ENCODE measurements at places on chromosomes 4 and X. TPM values are rescaled to one million over a fixed set of nuclear protein-coding genes. Genes with fewer than 3 reads are reported as not detected.

DNA sequence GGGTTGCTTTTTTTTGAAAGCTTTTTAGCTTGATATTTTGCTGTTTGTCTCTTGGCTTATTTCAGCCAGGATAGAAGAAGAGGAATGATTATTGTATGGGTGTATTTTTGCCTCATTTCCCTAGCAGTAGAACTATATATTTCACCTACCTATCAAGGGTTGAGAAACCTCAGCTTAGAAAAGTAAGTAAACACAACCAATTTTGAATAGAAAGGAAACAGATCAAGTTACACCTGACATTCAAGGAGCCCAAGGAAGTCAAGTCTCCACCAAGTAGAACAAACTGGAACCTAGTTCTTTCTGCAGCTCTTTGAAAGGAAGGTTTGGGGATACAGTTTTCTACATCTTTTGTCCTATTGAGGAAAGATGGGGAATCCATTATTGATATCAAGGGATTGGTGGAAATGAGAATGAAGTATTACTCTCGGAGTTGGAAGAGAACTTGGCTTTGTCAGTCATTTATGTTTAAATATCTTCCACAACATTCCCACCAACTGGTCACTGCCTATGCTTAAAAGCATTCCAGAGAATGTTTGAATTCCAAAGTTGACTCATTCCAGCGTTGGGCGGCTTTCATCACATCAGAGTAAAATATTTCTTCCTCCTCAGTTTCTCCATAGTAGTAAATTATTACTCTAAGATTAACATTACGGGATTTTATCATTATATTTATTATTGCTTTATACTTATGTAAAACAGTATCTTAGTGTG lies 207.8 kb upstream of the CNKSR2 start:
- H3K4me3 ChIP-seq = no peak overlapping the region
- no peak overlapping the region for H3K27ac ChIP-seq
- no peak for DNase-seq
- H3K36me3 ChIP-seq = no peaks in the 10 kb centered on the region
- no peaks in the 10 kb centered on the region for H3K27me3 ChIP-seq

The GYPA gene
- total RNA-seq = not detected

DNA sequence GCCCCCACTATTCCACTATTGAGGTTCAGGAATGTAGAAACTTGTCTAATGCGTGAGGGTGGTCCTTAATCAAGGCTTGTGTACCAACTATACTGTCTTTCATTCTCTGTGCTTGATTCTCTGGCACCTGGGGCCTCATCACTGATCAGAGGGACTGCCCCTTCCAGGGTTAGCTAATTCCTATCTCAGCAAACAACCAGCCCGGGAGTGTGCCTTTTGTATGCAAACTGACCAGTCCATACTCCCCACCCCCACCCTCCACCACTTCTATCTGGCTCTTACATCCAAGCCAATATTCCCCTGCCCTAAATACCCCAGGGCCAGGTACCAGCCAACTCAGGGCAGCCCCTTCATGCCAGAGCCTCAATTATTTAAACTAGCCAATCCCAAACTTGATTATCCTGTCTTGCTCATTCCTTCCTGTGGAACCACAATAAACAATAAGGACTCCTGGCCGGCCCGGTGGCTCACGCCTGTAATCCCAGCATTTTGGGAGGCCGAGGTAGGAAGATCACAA lies 59.3 kb downstream of the FTHL17 start:
- no peak overlapping the region for H3K4me3 ChIP-seq
- H3K27me3 ChIP-seq = no peaks in the 10 kb centered on the region
- no peaks in the 10 kb centered on the region for H3K4me1 ChIP-seq

GRCh38 chrX:88903989-88904718 lies 157.1 kb downstream of the CPXCR1 start:
- DNase-seq = no peak
- no peaks in the 10 kb centered on the region for H3K27me3 ChIP-seq
- H3K27ac ChIP-seq = no peak overlapping the region
- H3K4me1 ChIP-seq = no peaks in the 10 kb centered on the region

The HPGDS gene
- 2.3 TPM for total RNA-seq

The FAM9B gene
- total RNA-seq = not detected

- peak overlapping the region; percentile 97 for H3K4me3 ChIP-seq
- no peak for DNase-seq
- no peaks in the 10 kb centered on the region for H3K27me3 ChIP-seq
- peaks cover 31% of the 10 kb centered on the region for H3K4me1 ChIP-seq
Measured at GRCh38 chr4:25377572-25378436, 741 bp downstream of the ANAPC4 start.

The NUDT10 gene
- total RNA-seq = 2.8 TPM

DNA sequence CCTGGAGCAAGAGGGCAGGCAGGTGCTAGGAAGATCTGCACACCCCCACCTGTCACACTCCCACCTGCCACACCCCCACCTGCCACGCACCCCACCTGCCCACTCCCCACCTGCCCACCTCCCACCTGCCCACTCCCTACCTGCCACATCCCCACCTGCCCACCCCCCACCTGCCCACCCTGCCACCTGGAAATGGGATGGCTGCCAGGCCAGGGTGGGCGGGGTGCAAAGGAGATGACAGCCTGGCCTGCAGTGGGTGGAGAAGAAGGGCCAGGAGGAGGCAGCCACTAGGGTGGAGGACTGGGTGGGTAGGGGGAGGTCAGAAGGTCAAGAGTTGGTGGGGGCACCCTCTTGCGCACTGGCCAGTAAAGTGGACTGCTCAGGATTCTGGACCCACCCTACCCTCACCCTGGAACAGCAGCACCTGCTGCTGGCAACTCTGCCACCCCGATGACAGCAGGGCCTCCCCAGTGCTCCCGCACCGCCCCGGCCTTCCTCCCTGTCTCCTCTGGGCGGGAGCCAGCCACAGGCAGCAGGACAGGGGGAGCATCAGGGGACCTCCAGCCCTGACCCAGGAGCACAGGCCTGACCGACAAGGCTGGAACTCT lies 66.8 kb upstream of the NKX1-1 start:
- peaks cover 66% of the 10 kb centered on the region for H3K27me3 ChIP-seq
- H3K4me3 ChIP-seq = no peak overlapping the region
- DNase-seq = no peak

GRCh38 chrX:44568196-44568595 lies 25.5 kb upstream of the FUNDC1 start:
- no peak overlapping the region for H3K4me3 ChIP-seq
- no peaks in the 10 kb centered on the region for H3K27me3 ChIP-seq
- H3K27ac ChIP-seq = no peak overlapping the region
- H3K4me1 ChIP-seq = no peaks in the 10 kb centered on the region
- no peaks in the 10 kb centered on the region for H3K36me3 ChIP-seq
- no peak for DNase-seq

The SUPT20HL1 gene
- not detected for total RNA-seq

GRCh38 chrX:6732101-6732500 lies 197.2 kb upstream of the VCX3A start:
- no peak overlapping the region for H3K27ac ChIP-seq
- no peak overlapping the region for H3K4me3 ChIP-seq
- DNase-seq = no peak
- no peaks in the 10 kb centered on the region for H3K4me1 ChIP-seq

The FATE1 gene
- total RNA-seq = not detected

GRCh38 chr4:147194604-147195003 lies 248.9 kb upstream of the TTC29 start:
- DNase-seq = no peak
- no peak overlapping the region for H3K27ac ChIP-seq
- no peaks in the 10 kb centered on the region for H3K27me3 ChIP-seq
- H3K4me3 ChIP-seq = no peak overlapping the region
- H3K36me3 ChIP-seq = no peaks in the 10 kb centered on the region

The ANXA10 gene
- total RNA-seq = not detected

DNA sequence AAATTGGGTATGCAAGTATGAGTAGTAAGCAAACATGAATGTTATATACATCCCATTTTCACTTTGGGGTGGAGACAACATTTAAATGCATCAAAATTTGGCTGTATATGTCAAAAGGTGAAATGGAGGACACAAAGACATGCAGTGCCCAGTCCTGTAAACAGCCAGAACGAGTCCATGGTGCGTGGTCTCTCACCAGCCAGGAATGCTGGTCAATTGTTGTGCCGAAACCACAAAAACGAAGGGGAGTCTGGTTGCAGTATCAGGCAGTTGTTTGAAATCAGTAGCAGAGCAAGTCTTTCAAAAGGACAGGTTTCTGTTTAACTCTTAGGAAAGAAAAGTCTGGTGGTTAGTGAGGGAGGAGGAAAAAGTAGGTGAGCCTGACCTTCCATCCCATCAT lies 22.3 kb upstream of the RNF150 start:
- no peak overlapping the region for H3K4me3 ChIP-seq
- H3K27me3 ChIP-seq = no peaks in the 10 kb centered on the region
- H3K4me1 ChIP-seq = no peaks in the 10 kb centered on the region
- no peak for DNase-seq
- no peaks in the 10 kb centered on the region for H3K36me3 ChIP-seq
- H3K27ac ChIP-seq = no peak overlapping the region

- no peaks in the 10 kb centered on the region for H3K27me3 ChIP-seq
- no peaks in the 10 kb centered on the region for H3K4me1 ChIP-seq
- H3K27ac ChIP-seq = no peak overlapping the region
Measured at GRCh38 chrX:63761639-63762038, 23.4 kb downstream of the ARHGEF9 start.

- H3K27me3 ChIP-seq = no peaks in the 10 kb centered on the region
- no peaks in the 10 kb centered on the region for H3K36me3 ChIP-seq
- H3K4me1 ChIP-seq = peaks cover 44% of the 10 kb centered on the region
- no peak overlapping the region for H3K4me3 ChIP-seq
Measured at GRCh38 chr4:143384381-143384994, 47.8 kb downstream of the GAB1 start.
